ENCODE measurements at places on chromosomes 1 and 21.

DNA sequence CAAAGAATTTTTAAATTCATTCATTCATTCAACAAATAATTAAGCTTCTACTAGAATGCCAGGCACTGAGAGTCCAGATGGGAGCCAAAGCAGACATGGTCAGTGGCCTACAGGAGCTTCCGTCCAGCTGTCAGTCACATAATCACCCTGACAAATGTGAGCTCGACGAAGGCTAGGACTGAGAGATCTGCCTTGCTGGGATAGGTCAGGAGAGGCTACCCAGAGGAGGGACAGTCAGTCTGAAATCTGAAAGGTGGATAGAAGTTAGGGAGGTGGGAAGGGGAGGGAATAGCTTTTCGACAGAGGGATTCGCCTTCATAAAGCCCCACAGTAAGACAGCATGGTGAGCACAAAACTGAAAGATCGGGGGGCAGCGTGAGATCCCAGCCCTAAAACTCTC is 8.3 kb downstream of the EPHX1 start:
- DNase-seq, result no peak

- no peak for DNase-seq
Measured at GRCh38 chr1:227915564-227916553, 31.9 kb downstream of the WNT9A start.

GRCh38 chr1:229749992-229750391 is 123.9 kb downstream of the URB2 start:
- DNase-seq, result no peak

DNA sequence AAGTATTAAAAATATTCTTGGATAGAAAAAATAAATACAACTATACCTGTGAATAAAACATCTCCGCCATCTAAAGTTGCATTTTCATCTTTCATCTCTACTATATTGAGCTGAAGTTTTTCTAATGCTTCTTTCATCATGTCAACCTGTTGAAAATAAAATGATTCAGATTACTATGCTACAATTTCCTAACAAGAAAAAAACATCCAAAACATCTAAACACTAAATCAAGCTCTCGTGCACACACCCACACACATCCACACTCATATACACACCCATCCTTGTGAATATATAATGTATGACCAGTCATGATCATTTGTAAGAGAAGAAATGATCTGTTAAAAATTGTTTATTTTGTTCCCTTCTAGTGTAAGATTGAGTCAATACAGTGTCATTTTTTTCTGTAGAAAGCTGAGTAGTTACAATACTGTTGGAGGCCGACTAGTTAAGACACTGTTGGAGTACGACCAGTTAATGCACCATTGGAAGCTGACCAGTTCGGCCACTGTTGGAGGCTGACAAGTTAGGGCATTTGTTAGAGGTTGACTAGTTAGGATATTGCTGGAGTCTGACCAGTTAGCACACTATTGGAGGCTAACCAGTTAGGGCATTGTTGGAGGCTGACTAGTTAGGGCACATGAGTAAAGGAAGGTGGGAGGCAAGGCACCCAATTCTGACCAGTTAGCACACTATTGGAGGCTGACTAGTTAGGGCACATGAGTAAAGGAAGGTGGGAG is 82.4 kb upstream of the BCL10 start:
- DNase-seq, result no peak

GRCh38 chr1:88302843-88303486 is 381.1 kb upstream of the PKN2 start:
- no peak for DNase-seq
